ENCODE measurements at places on chromosomes 4 and X.

- DNase-seq: no peak
Measured at GRCh38 chrX:101230636-101231035, 11.1 kb downstream of the DRP2 start.

DNA sequence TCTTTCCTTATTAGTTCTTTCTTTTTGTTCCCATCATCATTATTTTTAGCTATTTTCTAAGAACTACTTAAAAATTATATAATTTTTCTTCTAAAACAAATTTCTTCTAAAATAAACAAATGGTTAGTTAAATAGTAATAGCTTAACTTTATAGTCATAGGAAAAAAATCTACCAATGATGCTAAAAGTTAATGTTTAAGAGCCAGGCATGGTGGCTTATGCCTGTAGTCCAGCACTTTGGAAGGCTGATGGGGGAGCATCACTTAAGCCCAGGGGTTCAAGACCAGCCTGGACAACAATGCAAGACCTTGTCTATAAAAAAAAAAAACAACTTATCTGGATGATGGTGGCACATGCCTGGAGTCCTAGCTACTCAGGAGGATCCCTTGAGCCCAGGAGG lies 127.1 kb upstream of the ANXA3 start:
- DNase-seq: no peak

GRCh38 chr4:164012396-164013027 lies 518.0 kb downstream of the TMA16 start:
- no peak for DNase-seq

GRCh38 chrX:138897621-138898492 lies 186.3 kb upstream of the FGF13 start:
- no peak for DNase-seq

GRCh38 chr4:181766061-181766548 lies 477.1 kb upstream of the TENM3 start:
- no peak for DNase-seq
